Effector memory CD4-positive, alpha-beta T cell (primary cell): ENCODE measurements at places on chromosomes 13 and 19.

GRCh38 chr19:5251096-5252065, 89.2 kb downstream of the PTPRS start:
- no peaks in the 10 kb centered on the region for H3K36me3 ChIP-seq
- no peak overlapping the region for H3K4me3 ChIP-seq
- H3K27me3 ChIP-seq: no peaks in the 10 kb centered on the region
- no peaks in the 10 kb centered on the region for H3K4me1 ChIP-seq

GRCh38 chr13:94300401-94300800, 179.1 kb downstream of the DCT start:
- no peak for DNase-seq
- H3K4me1 ChIP-seq: no peaks in the 10 kb centered on the region
- H3K27ac ChIP-seq: no peak overlapping the region
- no peak overlapping the region for H3K4me3 ChIP-seq
- no peaks in the 10 kb centered on the region for H3K27me3 ChIP-seq
- H3K36me3 ChIP-seq: no peaks in the 10 kb centered on the region

- no peaks in the 10 kb centered on the region for H3K36me3 ChIP-seq
- no peak overlapping the region for H3K4me3 ChIP-seq
Measured at GRCh38 chr13:86581706-86582105, 782.5 kb upstream of the SLITRK6 start.

- no peak overlapping the region for H3K27ac ChIP-seq
- no peak overlapping the region for H3K4me3 ChIP-seq
- H3K27me3 ChIP-seq: no peaks in the 10 kb centered on the region
- no peaks in the 10 kb centered on the region for H3K4me1 ChIP-seq
Measured at GRCh38 chr19:3115916-3116602, 19.8 kb upstream of the GNA15 start.

- no peak overlapping the region for H3K4me3 ChIP-seq
- H3K4me1 ChIP-seq: peaks cover 2% of the 10 kb centered on the region
- no peak overlapping the region for H3K27ac ChIP-seq
- peaks cover 84% of the 10 kb centered on the region for H3K36me3 ChIP-seq
- H3K27me3 ChIP-seq: no peaks in the 10 kb centered on the region
Measured at GRCh38 chr13:72774019-72774418, 7.7 kb downstream of the DIS3 start.

DNA sequence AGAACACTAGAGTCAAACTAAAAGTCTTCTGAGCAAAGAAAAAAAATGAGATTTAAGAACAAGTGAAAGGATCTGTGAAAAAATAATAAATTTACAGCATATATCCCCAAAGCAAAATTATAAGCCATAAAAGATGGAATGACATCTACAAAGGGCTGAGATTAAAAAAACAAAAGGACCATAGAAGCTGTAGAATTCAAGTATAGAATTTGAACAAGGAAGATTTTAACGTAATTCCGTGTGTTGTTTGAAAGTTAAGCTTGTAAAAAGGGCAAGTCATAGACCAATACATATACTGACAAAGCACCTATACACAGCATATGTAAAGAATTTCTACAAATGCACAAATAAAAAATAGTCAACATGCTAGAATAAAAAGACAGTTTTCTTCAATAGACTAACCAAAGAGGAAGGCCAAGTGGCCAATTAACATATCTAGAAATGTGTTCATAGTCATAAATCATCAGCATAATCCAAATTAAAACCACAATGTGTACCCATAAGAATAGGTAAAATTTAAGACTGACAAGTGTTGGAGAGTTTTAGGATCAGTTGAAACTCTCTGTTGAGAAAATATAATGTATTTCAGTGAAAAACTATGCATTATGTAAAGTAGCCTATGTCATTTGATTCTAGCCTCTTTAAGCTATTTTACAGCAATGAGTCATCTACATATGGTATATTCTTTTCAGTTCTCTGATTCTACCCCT, 674.9 kb downstream of the OLFM4 start:
- H3K36me3 ChIP-seq: no peaks in the 10 kb centered on the region
- no peak overlapping the region for H3K27ac ChIP-seq
- no peak overlapping the region for H3K4me3 ChIP-seq
- DNase-seq: no peak
- no peaks in the 10 kb centered on the region for H3K27me3 ChIP-seq
- H3K4me1 ChIP-seq: no peaks in the 10 kb centered on the region

GRCh38 chr19:3154957-3155736, 19.3 kb downstream of the GNA15 start:
- H3K4me3 ChIP-seq: peak overlapping the region; percentile 38
- no peaks in the 10 kb centered on the region for H3K27me3 ChIP-seq
- DNase-seq: peak; percentile 89
- peak overlapping the region; percentile 81 for H3K27ac ChIP-seq
- H3K36me3 ChIP-seq: no peaks in the 10 kb centered on the region

- no peaks in the 10 kb centered on the region for H3K27me3 ChIP-seq
- H3K4me3 ChIP-seq: no peak overlapping the region
- H3K27ac ChIP-seq: no peak overlapping the region
- H3K36me3 ChIP-seq: no peaks in the 10 kb centered on the region
Measured at GRCh38 chr13:35512271-35512920, 35.9 kb upstream of the MAB21L1 start.

DNA sequence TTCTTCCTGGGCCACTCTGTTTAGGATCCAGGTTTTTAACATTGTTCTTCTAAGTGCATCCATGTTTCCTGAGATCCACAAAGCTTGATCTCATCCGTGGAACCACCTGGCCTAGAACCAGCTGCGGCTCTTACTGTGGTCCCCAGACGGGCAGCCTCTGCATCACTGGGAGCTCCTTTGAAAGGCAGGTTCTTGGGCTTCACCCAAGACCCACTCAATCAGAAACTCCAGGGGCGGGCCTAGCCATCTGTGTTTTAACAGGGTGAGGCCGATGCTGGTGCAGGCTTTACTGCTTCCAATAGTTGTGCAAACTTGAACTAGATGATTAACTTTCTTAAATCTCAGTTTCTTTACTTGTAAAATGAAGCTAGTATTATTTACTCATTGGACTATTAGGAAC, 605.7 kb downstream of the FGF9 start:
- no peaks in the 10 kb centered on the region for H3K4me1 ChIP-seq
- no peak for DNase-seq
- no peaks in the 10 kb centered on the region for H3K36me3 ChIP-seq
- H3K27me3 ChIP-seq: no peaks in the 10 kb centered on the region
- no peak overlapping the region for H3K27ac ChIP-seq

DNA sequence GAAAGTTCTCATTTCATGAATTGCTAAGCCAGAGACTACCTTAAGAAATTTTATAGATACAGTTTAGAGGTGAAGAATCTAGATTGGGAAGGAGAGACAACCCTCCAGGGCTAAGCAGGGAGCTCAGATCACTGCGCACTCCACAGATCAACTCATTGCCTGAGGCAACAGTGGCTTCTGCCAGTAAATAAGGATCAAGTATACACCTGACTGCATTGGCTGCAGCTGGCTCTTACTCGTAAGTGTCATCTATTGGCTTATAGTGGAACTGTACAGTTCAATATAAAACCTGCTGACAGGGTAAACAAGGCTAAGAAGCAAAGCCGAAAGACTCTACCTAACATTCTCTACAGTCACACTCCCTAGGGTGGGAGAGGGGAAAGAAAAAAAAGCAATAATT, 18.0 kb upstream of the C1QTNF9B start:
- no peaks in the 10 kb centered on the region for H3K4me1 ChIP-seq
- H3K36me3 ChIP-seq: no peaks in the 10 kb centered on the region
- no peak overlapping the region for H3K27ac ChIP-seq

- DNase-seq: no peak
- H3K4me3 ChIP-seq: peak overlapping the region; percentile 9
- no peaks in the 10 kb centered on the region for H3K27me3 ChIP-seq
- no peaks in the 10 kb centered on the region for H3K4me1 ChIP-seq
Measured at GRCh38 chr13:63636316-63636993, 2220.8 kb upstream of the PCDH20 start.

GRCh38 chr13:20405691-20406090, 120.0 kb downstream of the CRYL1 start:
- H3K27me3 ChIP-seq: no peaks in the 10 kb centered on the region
- H3K27ac ChIP-seq: no peak overlapping the region
- H3K4me3 ChIP-seq: no peak overlapping the region
- DNase-seq: no peak
